ENCODE measurements at places on chromosomes 6 and 20.
A peak's percentile ranks its signal among the peaks of the same experiment; 100 is the strongest.

DNA sequence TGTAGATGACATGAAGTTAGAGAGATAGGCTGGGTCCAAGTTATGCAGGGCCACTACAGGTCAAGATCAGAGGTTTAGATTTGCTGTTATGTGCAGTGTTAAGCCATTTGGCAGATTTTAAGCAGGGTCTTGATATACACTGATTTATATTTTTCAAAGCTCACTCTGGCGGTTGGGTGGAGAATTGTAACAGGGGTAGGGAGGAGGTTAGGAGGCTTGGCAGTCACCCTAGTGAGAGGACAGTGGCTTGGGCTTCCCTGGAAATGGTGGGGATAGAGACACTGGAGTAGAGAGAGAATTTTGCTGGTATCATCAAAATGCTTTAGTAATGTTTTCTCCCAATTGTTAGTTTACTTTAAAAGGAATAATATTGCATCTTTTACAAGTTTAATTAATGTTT is 149.5 kb upstream of the SUPT3H start:
- no peak for DNase-seq

- peak; percentile 30 for DNase-seq
These were observed 32.8 kb downstream of the TSPYL4 start for GRCh38 chr6:116221067-116221466.

DNA sequence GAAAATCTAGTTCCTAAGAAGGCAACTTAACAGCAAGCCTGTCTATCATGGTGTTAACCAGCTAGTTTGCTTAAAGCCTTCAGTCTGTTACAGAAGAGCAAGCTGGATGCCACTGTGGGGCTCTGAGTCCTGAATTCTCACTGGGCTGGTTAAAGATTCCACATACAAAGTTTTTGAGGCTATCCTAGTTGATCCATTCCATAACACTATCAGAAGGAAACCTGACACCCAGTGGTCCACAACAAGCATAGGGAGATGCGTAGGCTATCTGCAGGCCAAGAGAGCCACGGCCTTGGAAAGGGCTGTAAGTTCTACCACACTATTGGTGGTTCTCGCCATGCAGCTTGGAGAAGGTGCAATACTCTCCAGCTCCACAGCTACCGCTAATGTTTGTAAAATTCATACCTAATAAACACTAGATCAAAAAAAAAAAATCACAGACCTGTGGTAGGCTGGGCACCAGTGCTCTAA is 420 bp upstream of the MCCD1 start:
- DNase-seq: no peak

- no peak for DNase-seq
These were observed 5.0 kb upstream of the LPIN3 start for GRCh38 chr20:41335591-41335990.

- DNase-seq: peak; percentile 78
These were observed 30.8 kb downstream of the RRBP1 start for GRCh38 chr20:17651129-17651759.

DNA sequence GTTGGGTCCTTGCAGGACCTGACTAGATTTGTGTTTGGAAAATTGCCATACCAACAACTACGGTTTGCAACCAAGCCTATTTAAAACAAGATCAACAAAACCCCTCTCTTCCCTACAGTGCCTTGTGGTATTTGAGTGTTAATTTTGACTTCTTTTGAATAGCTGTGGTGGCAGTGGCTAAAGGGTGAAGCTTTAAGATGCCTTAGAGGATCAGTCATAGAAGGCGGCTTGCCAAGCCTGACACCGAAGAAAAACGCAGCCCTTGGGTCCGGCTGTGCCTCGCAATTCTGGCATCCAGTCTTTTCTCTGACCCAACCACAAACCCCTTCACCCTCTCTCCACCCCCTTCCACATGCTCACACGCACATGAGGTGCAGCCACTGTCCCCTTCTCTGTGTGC is 32.6 kb downstream of the BMP6 start:
- DNase-seq: peak; percentile 79

DNA sequence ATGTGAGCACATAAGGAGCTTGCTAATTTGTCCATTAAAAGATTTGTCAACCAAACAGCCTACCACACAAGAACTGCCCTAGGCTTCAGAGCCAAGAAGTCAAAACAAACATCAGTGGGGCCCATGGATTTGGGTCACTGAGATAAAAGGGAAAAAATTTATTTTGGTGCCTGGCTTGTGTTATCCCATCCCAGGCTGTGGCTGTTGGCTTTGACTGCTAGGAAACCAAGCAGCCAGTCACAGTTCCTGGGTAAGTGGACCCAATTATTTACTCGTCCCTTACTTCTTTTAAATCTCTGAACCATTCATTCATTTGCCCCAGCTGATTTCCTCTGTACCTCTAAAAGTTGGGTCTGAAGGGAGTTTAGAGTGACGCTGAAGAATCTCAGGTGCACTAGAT is 41.3 kb downstream of the EDN1 start:
- DNase-seq: no peak

GRCh38 chr6:158411998-158412397 is 99.7 kb downstream of the TULP4 start:
- no peak for DNase-seq

DNA sequence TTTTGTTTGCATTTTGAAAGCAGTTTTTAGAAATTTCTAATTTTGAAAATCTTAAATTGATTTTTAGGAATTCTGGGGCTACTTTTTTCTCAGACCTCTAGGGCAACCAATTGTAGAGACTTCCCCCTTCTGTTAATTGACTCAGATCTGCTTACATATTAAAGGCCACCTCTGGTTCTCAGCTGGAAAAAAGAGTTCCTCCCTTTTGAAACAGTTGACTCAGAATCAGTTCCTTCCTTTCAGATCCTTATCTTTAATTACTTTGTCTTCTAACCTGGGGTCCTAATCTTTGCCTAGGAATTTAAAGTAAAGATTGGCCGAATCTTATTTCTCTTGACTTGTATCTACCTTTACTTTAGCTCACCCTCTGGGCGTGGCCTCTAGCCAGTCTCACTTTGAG is 146.8 kb downstream of the LAMA2 start:
- DNase-seq: peak; percentile 18

- DNase-seq: no peak
These were observed 126.8 kb downstream of the MAP3K7 start for GRCh38 chr6:90460051-90460450.

DNA sequence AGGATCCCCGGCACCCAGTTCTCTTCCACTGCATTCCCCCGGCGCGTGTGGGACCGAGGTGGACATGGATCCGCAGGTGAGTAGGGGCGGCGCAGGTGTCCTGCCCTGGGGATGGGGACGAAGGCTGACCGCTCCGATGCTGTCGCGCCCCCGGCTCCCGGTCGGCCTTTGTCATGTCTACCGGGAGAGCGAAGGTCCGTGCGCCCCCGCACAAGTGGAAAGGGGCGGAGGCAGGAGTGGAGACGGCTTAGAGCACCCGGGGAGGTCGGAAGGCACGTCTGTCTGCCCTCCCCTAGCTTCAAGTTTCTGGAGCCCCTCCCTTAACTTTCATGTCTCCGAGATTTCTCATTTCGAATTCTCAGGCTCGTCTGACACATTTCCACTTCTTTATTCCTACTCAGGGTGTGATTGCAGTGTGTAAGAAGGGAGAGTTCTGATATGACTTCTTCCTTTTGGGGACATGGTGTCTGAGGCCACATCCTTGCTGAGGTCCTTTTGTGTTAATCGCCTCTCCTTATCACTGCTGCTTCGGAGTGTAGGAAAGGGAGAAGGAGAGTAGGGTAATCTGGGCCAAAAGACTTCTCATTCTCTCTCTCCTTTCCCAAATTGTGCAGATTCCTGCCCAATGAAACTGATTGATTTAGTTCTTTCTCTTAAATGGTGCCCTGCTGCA is 435 bp downstream of the KIFC1 start:
- DNase-seq: peak; percentile 50

DNA sequence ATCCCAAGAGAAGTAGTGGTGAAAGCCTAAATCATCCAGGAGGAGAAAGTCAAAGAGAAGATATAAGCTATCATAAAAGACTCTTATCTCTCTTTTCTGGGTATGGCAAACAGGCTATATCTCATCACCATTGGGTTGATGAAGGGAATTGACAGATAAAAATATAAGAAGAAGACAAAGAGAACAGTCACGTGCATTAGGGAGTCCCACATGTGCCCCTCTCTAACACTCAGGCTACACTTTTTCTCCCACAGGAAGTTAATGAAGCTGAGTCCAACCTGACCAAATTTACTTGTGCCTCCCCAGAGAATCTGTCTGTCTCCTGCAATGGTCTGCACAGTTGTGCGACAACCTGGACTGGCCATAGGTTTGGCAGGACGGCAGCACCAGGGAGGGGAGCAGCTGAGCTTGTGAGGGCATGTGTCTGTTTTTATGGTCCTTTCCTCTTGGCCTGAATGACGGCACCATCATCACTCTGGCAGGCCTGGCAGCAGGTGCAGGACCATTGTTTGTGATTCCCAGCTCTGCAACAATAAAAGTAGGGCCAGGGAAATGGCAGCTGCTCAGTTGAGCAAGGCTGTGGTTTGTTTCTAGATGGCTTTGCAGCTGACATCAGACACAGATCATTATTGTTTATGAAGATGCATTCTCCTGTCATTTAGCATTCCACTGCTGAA is 144.5 kb upstream of the MCHR2 start:
- DNase-seq: no peak

DNA sequence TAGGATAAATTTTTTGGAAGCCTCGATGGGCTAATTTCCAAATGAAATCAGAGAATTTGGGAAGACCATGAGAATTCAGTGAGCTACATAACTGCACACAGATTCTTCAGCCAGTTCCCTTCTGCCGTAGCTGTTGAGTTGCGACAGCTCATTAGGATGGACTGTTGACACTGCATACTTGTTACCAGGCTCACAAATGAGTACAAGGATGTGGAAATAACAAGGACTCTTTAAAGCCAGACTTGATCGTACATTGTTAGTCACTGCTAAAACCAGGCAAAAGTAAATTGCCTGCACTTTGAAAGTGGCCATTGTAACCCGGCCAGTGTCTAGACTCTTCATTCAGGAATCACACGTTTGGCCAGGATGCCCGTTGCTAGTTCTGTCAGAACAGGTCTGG is 37.0 kb downstream of the NDUFAF5 start:
- DNase-seq: peak; percentile 61

- no peak for DNase-seq
These were observed 4.4 kb upstream of the LAMA4 start for GRCh38 chr6:112258642-112259336.

DNA sequence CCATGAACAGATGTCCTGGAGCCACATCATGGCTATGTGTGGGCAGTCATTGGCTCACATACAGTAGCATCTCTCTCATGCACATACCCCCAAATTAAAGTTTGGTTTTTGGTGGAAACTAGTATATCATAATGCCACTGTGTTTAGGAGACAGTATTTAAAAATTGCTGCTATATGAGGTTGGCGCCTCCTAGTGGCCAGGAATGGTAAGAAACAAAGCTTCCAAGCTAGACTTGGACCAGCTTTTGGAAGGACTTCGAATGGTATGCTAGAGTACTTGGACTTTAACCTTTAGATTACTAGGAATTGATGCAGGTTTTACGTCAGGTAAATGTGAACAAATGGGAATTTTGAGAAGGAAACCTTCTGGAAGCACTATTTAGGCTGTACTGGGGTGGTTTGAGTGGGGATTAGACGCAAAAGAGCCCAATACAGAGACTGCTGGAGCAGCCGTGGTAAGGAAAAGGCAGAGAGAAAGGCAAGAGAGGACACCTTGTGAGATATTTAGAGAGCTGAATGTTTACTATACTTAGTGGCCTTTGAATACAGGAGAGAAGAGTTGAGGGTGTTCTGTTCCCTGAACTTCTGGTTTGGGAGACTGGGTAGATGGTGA is 23.8 kb downstream of the PRSS35 start:
- peak; percentile 62 for DNase-seq

DNA sequence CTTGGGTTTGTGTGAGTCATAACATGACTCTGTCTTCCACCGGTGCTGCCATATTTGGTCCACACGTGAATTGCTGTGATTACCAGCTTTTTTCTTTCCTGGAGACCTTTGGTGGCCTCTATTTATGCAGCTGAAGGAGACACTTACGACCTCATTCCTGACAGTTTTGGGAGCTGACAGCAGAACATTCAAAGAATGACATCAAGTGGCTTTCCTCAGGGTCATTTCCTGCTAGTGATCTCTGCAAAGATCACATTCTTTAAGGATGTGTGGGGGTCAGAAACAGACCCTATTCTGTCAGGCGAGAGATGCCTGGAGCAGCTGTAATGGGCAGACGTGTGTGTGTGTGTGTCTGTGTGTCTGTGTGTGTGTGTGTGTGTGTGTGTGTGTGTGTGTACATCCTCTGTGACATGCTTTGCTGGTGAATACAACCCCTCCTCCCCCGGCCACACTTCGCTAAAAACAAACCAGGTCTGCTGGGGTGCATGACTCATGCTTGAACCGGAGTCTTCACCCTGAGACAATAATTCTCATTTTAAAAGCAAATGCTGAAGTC is 115.6 kb downstream of the TMEM170B start:
- DNase-seq: peak; percentile 84

- DNase-seq: peak; percentile 39
These were observed 45.6 kb upstream of the BEND6 start for GRCh38 chr6:56909115-56909907.

DNA sequence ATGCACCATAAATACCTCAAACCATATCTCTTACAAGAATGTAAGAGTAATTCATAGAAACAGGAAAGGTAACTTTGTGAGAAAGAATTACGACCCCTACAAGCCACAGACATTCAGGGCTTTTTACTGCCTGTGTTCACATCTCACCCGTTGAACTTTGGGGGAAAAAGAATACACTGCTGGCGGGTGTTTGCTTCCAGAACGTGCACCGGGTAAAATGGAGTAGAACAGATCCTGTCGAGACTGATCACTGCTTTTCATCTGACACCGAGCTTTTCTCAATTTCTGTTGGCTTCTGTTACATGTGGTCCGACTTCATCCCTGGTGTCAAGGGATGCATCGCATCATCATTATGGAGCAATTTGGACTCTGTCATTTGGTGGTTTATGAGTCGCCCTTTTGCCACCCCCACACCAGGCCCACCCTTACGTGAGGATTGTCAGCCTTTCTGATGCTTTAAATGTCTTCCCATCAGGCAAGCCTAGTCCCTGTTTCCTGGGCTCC is 219.2 kb upstream of the ZFP64 start:
- peak; percentile 33 for DNase-seq

DNA sequence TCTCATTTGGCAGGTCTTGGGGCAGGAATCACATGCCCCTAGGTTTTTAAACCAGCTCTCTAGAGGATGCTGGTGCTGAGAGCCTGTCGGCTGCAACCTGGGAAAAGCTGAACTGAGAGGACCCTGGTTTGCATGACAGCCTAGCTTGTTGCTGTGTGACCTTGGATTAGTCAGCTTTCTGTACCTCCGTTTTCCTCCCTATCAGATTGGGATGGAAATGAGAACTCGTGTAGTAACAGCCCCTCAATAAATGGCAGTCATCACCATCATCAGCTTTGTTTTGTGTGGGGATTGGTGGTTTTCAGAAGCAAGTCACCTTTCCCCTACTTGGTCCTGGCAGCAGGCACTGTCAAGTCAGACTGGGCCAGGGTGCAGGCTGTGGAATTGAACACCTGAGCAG is 75.2 kb upstream of the MYL9 start:
- no peak for DNase-seq
